ENCODE measurements at places on chromosomes 11 and 22. TPM values are rescaled to one million over a fixed set of nuclear protein-coding genes. Genes with fewer than 3 reads are reported as not detected.

The CASP1 gene
- 46.5 TPM for total RNA-seq

The MCHR1 gene
- total RNA-seq, result not detected

The CTSF gene
- total RNA-seq, result 10.6 TPM

The ACRV1 gene
- not detected for total RNA-seq

DNA sequence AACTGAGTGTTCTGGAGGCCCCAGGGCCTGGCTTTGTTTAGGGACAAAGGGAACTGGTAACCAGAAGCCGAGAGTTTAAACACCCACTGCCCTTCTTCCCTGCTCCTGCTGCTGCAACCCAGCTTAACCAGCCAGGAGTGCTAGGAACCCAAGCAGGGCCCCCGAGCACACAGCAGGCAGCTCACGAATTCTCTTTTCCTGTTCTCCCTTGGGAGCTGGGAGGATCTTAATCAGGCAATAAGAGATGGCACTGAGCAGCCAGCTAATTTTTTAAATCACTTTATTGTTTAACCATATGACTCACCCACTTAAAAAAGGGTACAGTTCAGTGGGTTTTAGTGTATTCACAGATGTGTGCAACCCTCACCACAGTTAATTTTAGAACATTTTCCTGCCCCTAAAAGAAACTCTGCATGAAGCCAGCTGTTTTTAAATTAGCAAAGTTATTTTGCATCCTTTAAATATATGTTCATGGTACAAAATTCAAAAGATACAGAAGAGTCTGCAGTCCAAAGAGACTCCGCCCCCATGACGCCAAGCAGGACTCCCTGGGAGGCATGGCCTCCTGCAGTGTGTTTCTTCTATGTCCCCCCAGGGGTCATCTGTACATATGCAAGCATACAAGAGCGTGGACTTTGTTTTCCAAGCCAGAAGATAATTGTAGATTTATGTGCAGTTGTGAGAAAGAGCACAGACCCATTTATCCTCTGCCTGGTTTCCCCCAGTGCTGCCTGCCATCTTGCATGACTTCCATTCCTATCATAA is 18.9 kb upstream of the PPP6R3 start:
- DNase-seq, result no peak

GRCh38 chr22:36147196-36147791 is 13.3 kb downstream of the APOL3 start:
- DNase-seq, result no peak

- no peak for DNase-seq
These were observed 4.9 kb downstream of the DERL3 start for GRCh38 chr22:23833911-23834317.

DNA sequence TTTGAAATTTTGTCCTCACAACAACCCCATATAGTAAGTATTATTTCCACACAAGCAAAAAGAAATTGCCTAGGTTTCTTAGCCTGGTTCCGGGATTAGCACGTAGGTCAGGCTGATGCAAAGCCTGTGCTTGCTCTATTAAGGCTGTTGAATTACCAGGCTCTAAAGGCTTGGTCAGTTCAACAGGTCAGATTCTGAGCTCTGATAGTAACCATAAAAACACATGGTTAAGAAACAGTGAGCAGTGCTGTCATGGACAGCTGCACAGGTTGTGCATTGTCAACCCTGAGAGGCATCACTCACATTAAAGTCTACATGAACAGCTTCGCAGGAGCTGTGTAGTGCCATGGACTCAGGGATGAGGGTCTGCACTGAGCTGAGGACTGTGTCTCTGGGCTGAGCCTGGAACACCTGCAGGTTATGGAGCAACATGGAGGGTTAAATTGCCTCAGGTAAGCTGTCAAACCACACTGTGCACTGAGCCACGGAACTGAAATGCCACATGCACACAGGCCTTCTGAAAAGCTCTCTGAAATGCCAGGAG is 98.0 kb downstream of the PIWIL4 start:
- DNase-seq, result no peak

DNA sequence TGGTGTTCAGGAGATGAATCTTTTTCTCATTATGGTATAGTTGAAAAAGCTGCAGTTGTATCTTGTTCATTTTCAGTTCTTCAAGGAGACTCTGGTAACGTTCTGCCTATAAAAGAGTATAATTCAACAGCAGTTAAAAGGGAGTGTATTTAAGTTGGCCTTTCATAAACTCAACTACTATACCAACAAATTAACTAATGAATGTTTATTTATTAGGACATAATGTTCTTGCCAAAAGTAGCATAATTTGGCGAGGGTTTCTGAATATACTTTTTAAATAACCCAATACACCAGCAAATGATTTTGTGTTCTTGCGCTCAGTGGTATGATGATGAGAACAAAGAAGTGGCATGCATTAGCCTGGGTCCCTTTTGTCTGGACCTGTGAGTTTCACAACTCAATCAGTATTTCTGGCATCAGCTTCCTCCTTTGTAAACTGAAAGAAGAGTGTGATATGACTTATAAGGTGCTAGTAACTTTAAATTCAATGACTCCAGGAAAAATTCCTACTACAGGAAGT is 10.9 kb downstream of the SMC1B start:
- no peak for DNase-seq
